Epithelial cell of esophagus (primary cell): ENCODE measurements at places on chromosomes 13 and 19.
A peak's percentile ranks its signal among the peaks of the same experiment; 100 is the strongest.

DNA sequence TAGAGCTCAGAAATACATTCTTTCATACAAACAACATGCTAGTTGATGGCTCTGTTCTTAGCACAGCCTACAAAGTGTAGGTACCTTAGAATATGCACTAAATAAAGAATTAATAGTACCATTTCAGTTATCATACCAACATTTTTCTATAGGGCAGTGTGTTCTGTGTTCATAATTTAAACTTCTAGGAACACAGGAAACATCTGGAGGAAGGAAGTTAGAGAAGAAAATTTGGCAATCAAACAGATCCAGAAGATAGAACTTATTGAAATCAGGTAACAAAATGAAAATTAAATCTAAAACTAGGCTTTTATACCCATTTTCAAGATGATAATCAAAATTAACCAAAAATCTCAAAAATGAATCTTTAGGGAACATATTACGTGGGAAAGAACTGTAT lies 527.5 kb downstream of the DCT start:
- no peak for DNase-seq

DNA sequence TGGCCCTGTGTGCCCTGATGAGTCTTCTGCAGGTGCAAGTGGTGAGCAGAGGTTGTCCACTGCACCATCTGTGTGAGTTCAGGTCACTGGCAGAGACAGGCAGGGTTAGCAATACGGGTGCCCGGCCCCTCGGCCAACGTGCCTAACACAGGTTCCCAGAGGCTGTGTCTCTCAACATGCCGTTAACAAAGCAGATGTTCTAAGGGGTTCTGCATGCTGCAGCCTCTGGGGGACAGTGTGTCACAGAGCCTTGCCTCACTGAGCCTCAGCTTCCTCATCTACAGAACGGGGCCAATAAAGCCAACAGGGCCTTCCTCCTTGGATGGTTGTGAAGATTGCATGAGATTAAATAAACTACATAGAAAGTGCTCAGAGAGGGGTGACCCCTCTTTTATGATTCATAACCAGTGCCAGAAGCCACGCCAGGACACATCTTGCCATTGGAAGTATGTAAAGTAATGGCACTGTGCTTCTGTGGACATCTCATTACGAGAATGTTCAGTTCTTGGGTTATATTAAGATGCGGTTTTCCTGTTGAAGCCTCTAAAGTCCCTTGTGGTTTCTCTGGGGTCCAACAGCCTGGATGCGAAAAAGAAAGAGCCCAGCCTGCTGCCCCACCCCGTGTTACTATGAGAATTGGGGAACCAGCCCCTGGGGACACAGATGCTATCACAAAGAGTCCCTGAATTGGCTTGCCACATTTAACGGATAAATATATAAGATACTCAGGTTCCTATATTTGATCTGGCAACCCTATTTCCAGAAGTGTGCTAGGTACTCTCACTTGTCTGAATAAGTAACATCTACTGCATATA lies 11.2 kb upstream of the ARHGEF18 start:
- no peak for DNase-seq

GRCh38 chr13:20193907-20194631 lies 1.3 kb upstream of the GJB2 start:
- peak; percentile 79 for DNase-seq

GRCh38 chr13:73857106-73857505 lies 277.1 kb downstream of the KLF12 start:
- no peak for DNase-seq
